ENCODE measurements at places on chromosomes 4 and X.

DNA sequence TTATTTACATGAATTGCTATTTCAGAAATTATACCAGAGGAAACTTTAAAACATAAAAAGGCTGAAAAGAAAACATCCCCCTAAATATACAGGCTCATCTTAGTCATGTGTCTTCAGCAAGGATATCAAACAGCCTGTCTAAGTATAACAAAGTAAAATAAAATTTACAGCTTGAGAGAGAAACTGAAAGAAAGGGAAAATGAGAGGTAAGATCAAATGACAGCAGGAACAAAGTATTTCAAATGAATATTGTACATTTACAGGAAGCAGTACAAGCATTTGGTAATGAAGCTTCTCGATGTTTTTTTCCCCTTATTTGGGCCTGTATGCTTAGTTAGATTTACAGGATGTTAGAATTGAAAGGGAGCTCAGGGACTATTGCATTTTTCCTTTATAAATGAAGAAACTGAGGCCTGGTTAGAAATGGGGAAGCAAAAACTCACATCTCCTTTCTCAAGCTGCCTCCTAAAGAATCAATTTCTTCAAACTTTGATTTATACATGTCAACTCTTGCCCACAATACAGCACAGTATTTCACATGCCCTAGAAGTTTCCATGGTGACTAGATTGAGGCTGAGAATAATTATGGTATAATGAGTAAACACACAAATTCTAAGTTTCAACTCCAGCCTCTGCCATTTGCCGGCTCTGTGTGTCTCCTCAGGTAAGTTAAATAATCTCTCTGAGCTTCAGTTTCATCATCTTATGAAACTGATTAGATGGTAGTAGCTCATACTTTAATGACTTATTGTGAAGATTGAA lies 29.3 kb downstream of the DAPP1 start:
- no peak for DNase-seq

DNA sequence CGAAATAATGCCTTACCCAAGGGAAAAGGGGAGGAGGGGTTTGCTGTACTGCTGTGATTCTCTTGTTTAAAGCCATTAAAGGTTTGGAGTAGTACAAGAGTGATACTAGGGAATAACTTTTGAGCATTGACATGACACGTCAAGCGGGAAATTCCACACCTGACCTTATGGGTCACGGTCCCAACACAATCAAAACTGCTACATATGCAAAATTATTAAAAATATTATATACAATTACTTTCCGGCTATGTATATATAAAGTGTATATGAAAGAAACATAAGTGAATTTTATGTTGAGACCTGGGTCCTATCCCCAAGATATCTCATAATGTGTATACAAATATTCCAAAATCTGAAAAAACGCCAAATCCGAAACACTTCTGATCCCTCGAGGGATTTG lies 21.0 kb downstream of the FNIP2 start:
- no peak for DNase-seq

- DNase-seq, result no peak
Observed at GRCh38 chr4:155618183-155618838, 48.3 kb upstream of the GUCY1A1 start.

DNA sequence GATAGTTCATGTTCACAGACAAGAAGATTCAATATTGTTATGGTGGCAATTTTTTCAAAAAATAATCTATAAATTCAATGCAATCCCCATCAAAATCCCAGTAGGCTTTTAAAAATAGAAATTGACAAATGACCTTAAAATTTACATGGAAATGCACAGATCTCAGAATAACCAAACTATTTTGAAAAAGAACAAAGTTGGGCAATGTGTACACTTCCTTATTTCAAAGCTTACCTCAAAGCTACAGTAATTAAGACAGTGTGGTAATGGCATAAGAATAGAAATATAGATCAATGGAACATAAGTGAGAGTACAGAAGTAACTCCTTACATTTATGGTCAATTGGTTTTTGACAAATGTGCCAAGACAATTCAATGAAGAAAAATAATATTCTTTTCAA lies 39.0 kb downstream of the FRMD7 start:
- DNase-seq, result no peak

DNA sequence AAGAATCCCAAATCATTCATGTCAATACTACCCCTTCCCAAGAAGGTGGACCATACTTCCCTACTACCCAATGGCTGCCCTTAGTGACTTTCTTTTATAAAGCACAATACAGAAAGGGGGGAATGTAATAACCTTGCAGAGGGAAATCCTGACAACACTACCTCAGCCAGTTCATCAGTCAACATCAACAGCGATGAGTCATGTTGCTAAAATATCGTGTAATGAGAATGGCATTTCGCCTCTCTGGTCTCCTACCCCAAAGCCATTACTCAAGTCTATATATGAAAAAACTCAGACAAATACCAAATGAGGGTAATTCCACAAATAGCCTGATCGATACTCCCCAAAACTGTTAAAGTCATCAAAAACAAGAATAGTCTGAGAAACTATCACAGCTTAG lies 3.3 kb upstream of the MAGEA8 start:
- DNase-seq, result no peak

GRCh38 chr4:2891294-2891693 lies 47.6 kb downstream of the ADD1 start:
- DNase-seq, result no peak

- no peak for DNase-seq
Observed at GRCh38 chr4:81632581-81633299, 161.0 kb upstream of the RASGEF1B start.

GRCh38 chr4:156705311-156705710 lies 266.3 kb downstream of the PDGFC start:
- no peak for DNase-seq

- DNase-seq, result no peak
Observed at GRCh38 chr4:79445371-79445781, 37.3 kb upstream of the GK2 start.

DNA sequence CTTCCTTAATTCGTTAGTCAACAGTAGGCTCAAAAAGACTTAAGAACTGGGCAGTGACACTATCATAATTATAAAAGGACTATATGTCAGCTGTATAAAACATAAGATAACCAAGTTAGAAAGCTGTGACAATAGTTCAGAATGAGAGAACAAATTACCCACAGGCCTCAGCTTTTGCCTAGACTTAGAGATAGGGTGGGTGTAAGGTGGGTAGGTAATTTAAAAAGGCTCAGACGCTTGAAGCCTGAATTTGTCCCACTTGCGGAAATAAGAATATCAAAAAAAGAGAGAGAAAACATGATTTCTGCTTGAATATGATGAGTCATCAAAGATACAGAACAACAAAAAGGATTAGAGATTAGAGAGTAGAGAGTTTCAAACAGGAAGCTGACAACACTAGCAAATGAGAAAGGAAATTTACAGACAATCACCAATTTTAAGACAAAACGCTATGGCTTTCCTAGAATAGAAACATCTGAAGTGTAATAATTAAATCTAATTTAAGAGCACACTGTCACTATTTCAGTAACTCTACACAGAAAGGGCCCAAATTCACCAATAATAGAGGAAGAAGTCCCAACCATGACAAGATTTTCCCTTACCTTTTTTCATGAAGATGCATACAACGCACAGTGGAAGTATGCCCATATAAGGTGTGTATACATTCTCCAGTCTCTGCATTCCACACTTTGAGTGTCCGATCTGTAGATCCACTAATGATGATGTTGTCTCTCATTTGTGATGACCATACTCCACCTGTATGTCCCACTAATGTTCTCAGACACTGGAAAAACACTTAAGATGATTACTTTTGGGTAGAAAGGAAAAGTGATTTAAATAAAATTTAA lies 208.1 kb downstream of the FBXW7 start:
- peak; percentile 2 for DNase-seq

- no peak for DNase-seq
Observed at GRCh38 chrX:133054761-133055405, 42.0 kb downstream of the USP26 start.

- no peak for DNase-seq
Observed at GRCh38 chr4:173573286-173573685, 43.3 kb upstream of the HAND2 start.

DNA sequence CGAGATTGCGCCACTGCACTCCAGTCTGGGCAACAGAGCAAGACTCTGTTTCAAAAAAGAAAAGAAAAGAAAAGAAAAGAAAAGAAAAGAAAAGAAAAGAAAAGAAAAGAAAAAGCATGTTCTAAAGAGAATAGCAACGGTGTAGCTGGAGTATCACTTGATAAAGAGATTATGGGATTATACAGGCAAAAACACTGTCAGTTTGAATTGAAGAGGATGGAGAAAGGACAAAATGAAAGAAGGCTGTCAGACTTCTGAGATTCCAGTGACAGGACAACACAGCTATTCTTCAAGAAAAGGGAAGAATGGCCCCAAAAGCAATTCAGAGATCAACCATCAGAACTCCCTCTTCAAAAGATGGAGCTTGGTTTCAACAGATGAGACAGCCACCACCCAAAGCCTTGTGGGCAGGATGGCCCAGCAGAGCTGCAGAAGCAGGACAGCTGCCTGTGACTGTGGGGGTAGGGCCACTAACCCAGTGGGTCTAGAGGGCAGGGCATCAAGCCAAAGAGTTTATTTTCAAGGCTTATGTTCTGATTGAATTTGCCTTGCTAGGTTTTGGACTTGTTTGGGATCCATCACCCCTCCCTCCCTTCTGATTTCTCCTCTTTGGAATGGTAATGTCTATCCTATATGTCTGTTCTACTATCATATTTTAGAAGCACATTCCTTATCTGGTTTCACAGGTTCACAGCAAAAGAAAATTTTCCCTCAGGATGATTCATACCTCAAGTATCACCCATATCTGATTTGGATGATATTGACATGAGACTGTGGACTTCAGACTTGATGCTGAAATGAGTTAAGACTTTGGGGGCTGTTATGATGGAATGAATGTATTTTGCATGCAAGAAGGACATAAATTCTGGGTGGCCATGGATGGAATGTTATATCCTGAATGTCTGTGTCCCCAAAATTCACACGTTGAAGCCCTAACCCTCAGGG lies 17.5 kb downstream of the RFC1 start:
- DNase-seq, result no peak

DNA sequence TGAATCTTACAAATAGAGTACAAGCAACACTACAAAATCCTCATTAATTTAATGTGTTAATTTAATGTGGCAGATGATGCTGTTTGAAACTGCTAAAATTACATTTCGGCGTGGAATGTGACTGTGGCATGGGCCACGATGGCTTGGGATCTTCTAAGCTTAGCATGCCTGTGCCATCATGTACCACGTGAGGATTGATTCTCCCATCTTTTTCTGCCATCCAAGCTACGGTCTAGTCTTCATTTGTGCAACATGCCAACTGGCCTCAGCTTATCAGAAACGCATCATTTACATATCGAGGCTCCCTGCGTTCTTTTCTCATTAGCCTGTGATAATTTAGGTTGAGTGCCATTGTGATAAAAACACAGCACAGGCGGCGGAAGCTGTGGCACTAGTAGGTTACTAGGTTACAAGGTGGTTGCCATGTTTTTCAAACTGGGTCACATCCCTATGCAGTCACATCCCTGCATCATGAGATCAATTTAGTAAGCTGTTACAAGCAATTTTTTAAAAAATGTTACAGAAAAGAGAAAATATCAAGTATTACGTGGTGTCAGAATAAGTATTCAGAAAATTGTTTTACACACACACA lies 189.9 kb upstream of the RBPJ start:
- DNase-seq, result peak; percentile 54

GRCh38 chr4:94469221-94469784 lies 17.6 kb downstream of the PDLIM5 start:
- DNase-seq, result no peak

GRCh38 chr4:6715704-6716017 lies 313 bp upstream of the BLOC1S4 start:
- no peak for DNase-seq

DNA sequence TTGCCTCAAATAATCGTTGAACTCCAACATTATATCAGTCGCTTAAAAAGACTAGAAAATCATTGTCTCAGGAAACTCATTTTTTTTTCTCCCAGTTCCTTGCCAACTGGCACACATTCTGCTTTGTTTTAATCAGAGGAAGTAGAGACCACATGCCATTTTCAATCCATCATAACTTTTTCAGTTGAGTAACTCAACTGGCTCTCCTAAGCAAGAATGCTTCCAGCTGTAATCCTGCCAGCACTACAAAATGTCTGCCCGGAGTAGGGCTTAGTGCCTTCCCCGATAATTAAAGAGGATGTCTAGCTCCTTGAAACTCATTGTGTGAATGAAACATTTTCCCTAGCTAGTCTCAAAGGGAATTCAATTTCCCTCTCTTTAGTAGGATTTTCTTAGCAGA lies 33.0 kb downstream of the FREM3 start:
- no peak for DNase-seq

DNA sequence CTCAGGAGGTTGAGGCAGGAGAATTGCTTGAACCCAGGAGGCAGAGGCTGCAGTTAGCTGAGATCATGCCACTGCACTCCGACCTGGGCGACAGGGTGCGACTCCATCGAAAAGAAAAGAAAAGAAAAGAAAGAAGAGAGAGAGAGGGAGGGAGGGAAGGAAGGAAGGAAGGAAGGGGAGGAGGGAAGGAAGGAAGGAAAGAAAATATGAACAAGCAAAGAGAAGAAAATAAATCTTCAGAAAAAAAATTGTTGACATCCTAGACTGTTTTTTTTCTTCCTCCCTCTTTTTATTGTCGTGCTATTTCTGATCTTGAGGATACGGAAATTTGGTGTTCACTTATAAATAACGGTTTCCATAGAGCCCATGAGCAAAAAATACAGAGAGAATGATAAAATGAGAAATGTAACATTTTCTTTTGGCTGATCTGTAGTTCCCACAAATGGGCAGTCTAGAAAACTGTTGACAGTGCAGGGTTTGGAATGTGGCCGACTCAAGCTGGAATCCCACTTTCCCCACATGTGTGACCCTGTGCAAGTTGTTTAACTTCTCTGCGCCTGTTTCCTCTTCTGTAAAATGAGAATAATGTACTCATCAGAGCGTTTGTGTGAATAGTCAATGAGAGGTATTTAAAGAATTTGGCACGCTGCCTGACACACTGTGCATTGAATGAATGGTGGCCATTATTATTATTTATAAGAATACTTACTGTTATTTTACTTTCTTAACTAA lies 19.4 kb downstream of the SORBS2 start:
- DNase-seq, result no peak

DNA sequence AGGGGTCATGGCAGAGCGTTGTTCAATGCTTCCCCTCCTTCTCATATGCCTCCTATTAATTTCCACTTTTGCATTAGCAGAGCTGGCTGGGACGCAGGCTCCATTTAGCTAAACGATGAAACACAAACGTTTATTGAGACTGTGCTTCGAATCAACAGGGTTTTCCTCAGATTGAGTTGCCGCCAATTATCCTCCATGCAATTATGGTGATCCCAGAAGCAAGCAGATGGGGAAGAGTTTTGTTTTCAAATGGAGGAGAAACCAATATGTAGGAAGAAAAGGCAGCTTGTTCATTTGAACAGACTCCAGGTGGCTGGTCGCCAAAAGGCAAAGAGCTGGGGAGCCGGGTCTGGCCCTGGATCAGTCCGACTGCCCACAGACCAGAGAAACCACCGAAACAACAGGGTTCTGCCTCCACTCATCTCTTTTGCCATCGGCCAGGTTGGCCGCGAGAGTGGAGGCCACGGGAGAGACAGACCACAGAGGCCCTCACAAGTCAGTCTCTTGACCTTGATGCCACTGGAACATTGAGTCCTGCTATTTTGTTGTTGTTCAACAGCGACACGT lies 184.8 kb downstream of the GBA3 start:
- no peak for DNase-seq

Data from CD4-positive, alpha-beta T cell treated with Interleukin-12 subunit alpha and Interleukin-12 subunit beta, for 1 hour (primary cell).